ENCODE measurements at places on chromosomes 1 and 21. TPM values are rescaled to one million over a fixed set of nuclear protein-coding genes. Genes with fewer than 3 reads are reported as not detected.

Gene KIF2C
- total RNA-seq: 26.7 TPM

Gene RSPO1
- total RNA-seq: 0.08 TPM

- DNase-seq: no peak
Observed at GRCh38 chr1:111983500-111983899, 6.0 kb downstream of the KCND3 start.

Gene IL24
- total RNA-seq: not detected

GRCh38 chr1:201530741-201531531 is 8.0 kb upstream of the NAV1 start:
- peak; percentile 65 for DNase-seq

Gene HUNK
- total RNA-seq: 0.92 TPM

Gene HAO2
- total RNA-seq: 377 TPM

- no peak for DNase-seq
Observed at GRCh38 chr1:76543495-76543894, 323.8 kb upstream of the ST6GALNAC5 start.

DNA sequence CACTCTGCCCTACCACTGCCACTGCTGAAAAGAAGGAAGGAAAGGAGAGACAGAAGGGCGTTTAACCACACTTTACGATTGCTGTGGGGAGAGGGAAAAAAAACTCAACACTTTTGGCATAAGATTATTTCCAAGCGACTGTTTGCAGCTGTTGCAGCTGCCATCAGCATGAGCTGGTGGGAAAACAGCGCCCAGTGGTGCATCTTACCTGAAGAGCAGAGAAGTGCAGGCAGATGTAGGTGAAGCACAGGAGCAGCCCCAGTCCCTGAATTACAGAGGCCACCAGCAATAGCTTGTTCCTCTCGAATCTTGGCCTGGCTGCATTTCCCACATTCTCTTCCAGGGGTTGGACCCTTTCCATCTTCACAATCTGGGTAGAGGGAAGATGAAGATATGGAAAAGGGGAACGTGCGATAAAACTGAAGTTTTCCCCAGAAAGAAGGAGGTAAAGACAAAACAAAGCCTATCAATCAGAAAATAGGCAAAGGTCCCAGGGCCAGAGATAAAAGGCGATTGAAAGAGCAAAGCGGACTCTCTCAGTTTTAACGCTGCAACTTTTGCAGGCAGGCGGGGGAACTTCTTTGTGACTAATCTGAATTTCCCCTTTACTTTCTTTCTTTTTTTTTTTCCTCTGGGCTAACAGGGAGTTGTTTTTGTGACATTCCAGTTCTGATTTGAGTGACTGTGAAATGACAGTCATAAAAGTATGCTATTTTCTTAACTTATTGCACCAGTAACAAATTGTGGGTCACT is at the start of gene TNFSF4:
TNFSF4 (minus strand) TSS at position 516 of the 753 bp plus-strand sequence; CDS start at position 361, 155 bp downstream.
- DNase-seq: no peak

Gene OPTC
- not detected for total RNA-seq

Gene OR2L13
- total RNA-seq: not detected

DNA sequence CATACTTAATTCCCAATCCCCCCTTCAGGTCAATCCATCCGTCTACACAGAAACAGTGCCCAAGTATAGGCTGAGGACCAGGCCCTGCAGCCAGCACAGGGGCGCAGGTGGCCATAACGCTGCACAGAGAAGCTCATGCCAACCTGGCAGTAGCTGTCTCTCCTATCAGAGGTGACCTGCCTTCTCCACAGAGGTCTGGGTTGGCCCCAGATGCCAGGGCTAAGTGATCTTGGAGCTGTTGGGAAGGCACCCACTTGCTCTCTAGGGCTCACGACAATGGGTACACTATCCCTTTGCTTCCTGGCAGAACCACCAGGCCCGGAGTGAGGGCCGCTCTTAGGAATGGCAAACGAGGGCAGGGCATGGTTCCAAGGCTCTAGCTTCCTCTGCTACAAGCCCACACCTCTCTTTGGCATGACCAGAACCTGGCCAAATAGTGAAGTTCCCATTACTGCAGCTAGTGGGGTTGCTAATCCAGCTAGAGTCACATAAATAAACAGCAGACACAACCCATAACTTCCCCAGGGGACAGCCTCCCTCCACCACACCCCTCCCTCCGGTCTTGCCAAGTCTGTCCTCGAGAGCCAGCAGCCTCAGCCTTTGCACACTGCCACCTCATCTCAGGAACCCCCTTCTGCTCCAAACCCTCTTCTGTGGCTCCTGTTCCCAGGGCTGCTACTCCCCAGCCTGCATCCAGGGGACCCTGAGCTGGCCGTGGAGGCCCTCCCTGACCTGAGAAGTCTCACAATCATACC is 113.0 kb downstream of the GLIS1 start:
- DNase-seq: peak; percentile 23

Gene NEXN
- 0.51 TPM for total RNA-seq

DNA sequence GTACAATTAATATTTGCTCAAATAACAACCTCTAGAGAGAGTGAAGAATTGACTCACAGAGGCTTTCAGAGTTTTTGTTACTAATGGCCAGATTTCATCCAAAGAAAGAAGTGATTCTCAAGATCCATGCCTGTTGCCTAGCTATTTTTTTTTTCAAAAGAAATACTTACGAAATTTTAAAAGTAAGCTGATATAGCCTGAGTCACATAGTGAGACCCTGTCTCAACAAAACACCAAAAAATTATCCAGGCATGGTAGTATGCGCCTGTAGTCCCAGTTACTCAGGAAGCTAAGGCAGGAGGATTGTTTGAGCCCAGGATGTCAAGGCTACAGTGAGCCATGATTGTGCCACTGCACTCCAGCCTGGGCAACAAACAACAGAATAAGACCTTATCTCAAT is 14.6 kb downstream of the PALMD start:
- DNase-seq: no peak

- DNase-seq: no peak
Observed at GRCh38 chr1:182397653-182398393, 2.6 kb downstream of the TEDDM1 start.

- DNase-seq: no peak
Observed at GRCh38 chr21:45312296-45312695, 24.6 kb upstream of the POFUT2 start.

Gene RYR2
- 0.51 TPM for total RNA-seq

DNA sequence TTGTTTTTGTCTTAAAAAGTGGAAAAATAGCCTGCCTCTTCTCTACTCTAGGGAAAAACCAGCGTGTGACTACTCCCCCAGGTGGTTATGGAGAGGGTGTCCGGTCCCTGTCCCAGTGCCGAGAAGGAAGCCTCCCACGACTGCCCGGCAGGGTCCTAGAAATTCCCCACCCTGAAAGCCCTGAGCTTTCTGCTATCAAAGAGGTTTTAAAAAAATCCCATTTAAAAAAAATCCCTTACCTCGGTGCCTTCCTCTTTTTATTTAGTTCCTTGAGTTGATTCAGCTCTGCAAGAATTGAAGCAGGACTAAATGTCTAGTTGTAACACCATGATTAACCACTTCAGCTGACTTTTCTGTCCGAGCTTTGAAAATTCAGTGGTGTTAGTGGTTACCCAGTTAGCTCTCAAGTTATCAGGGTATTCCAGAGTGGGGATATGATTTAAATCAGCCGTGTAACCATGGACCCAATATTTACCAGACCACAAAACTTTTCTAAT is 35.0 kb upstream of the TDRD10 start:
- DNase-seq: no peak

Gene CBS
- 70.9 TPM for total RNA-seq

DNA sequence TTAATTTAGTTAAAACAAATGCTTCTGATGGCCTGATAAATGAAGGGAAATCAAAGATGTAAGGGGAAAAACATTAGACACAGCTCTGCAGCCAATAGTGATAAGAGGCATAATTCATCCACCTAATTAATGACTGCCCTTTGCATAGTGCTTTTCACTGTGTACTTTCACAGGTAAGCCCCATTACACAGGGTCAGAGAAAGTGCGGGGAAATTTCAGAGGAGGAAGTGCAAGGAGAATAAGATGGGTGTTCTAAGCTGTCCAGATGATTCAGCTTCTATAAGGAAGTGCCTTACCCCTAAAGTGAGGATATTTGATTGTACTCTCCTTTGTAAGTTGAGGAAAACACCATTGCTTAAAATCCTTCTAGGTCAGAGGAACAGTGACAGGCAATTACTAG is 88.0 kb downstream of the NR5A2 start:
- no peak for DNase-seq

GRCh38 chr1:119253366-119253765 is 112.9 kb upstream of the WARS2 start:
- DNase-seq: no peak

DNA sequence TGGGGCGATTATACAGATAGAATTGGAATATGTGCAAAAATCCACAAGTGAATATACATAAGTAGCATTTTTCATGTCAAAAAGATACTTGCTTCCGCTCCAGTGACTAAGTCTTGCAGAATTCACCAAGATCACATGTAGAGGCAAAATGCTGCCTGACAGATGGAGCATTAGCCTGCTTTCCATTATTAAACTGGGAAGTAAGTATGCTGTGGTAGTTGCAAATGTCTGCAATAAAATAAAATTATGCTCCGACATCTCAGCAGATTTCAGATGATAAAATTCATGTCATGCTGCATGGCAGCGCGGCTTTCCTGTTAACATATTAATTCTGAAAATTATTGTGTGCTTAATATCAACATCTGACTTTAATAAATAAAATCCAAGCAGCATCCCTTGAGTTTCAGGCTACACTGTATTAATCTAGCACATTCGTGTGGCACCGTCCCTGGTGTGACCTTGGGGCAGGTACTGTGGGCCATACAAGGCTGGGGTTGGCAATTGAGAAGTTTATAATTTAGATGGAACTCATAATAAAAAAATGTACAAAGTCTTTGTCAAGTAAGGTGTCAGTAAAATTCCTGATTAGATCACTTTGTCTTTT is 366.4 kb upstream of the ZP4 start:
- no peak for DNase-seq

Gene MPL
- total RNA-seq: 1.0 TPM

- no peak for DNase-seq
Observed at GRCh38 chr1:67566803-67567377, 118.1 kb upstream of the GADD45A start.

DNA sequence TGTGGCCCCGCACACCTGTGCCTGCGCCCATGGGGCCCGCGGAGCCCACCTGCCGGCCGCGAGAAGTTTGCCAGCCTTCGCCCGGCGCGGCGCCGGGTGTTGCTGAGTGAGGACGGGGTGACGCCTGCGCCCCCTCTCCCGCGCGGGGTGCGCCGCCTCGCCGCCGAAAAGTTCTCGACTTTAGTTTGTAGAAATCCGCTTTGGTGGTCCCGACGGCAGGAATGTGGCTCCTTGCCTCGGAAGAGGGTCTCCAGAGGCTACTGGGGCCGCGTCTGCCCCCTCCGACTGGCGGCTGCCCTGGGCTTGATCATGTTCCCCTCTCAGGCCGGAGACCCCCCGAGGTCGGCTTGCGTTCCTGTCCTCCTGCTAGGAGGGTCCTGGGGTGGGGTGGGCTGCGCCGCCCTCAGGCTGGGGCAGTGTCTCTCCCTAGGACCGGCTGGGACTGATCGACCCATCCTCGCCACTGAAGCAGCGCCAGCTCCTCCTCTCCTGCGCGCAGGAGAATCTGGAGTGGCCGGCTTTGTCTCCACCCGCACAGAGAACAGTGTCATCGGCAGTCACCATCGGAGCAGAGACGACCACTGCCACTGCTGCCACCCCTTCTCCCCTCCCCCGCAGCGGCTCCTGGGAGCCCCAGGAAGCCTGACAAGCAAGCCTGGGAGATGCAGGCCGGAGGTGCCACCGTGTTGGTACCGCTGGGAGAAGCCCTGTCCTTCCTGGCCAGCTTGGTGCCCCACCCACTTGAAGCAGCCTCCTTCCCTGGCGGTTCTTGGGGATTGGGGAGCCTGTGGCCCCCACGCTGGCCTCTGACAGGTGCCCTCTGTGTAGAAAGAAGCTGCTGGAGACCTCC is 553 bp upstream of the SLC30A2 start:
- DNase-seq: no peak

- DNase-seq: no peak
Observed at GRCh38 chr1:235430991-235431390, 63.8 kb downstream of the TBCE start.

Gene LMO4
- total RNA-seq: 17.5 TPM

DNA sequence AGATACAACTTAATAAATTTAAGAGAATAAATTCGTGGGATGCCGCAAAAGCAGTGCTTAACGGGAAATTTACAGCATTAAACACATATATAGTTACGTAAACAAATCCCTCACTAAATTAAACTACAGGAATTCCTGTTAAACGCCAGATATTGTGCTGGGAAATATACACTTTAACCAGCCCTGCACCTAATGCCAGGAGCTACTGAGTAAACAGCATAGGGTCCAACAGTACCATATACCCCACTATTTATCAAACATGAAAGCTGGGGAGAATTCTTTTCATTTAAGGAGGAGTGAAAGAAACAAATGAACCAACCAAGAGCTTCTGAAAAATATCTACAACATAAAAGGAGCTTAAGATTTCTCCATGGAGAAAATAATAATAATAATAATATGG is 11.7 kb downstream of the FRRS1 start:
- no peak for DNase-seq

DNA sequence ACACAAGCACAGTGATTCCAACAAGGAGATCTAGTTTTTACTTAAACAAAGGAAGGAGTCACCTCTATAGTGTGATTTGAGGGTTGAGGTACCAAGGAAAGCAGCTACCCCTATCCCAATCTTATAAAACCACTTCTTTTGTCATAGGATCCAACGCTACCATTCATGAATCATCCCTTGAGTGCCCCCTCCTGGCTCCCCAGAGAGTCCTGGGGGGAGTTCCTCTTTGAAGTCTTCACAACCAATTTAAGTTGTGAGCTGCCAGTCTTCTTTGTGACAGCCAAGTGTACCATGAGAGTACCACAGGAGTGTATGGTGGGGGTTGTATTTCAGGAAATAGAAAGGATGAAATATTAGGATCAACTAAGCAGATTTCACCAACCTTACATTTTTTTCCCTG is 39.1 kb upstream of the NHLH2 start:
- no peak for DNase-seq

GRCh38 chr1:17540255-17541001 is 930 bp downstream of the ARHGEF10L start:
- no peak for DNase-seq

Gene TRIM17
- total RNA-seq: not detected

All from liver (tissue), 10 donors.